ENCODE measurements at places on chromosomes 12 and 14.

- DNase-seq, result no peak
These were observed at the start of gene NAV3 for GRCh38 chr12:77830583-77831351. Gene NAV3 (plus strand): TSS chr12:77830894. CDS start chr12:77831462, 568 bp downstream.

- DNase-seq, result no peak
These were observed 11.9 kb downstream of the GLTP start for GRCh38 chr12:109868182-109869051.

- DNase-seq, result no peak
These were observed 9.6 kb downstream of the CBX5 start for GRCh38 chr12:54270345-54270744.

GRCh38 chr12:117188961-117189724, 1.1 kb downstream of the FBXO21 start:
- peak; percentile 34 for DNase-seq

DNA sequence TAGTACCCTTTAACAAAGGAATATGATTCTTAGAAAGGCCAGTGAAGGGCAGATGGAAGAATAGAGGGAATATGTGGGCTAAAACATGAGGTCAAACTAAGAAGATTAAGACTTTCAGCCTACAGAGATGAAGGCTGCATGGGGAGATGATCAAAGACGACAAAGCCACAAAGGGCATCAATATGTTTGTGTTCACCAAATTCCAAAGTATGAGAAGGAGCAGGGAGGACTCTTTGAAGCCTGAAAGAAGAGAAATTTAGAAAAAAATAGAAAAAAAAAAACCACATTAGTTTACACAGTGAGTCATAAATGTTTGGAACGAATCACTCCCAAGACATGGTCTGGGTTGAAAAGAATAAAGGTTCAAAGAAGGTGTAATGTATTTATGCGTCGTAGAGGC, 131.8 kb downstream of the NEDD1 start:
- DNase-seq, result no peak

All from AG08395 (cell line).